ENCODE measurements at places on chromosomes 3 and 15.

DNA sequence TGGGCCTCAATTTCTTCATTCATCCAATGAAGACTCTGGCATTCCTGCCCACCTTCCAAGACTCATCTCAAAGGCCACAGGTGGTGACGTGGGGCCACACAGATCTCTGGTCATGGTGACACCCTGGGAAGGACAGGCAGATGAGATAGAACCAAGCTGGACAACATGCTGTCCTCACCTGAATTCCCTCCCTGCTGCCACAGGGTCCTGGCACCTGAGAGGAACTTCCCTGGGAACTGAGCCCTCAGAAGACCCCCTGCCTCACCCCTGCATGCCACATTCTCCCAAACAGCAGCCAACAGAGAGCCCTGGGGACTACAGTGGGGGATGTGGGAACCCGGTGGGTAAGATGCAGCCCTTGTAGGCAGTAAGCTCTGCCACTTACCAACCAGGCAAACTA is 10.7 kb downstream of the KLF15 start:
- no peak for DNase-seq

DNA sequence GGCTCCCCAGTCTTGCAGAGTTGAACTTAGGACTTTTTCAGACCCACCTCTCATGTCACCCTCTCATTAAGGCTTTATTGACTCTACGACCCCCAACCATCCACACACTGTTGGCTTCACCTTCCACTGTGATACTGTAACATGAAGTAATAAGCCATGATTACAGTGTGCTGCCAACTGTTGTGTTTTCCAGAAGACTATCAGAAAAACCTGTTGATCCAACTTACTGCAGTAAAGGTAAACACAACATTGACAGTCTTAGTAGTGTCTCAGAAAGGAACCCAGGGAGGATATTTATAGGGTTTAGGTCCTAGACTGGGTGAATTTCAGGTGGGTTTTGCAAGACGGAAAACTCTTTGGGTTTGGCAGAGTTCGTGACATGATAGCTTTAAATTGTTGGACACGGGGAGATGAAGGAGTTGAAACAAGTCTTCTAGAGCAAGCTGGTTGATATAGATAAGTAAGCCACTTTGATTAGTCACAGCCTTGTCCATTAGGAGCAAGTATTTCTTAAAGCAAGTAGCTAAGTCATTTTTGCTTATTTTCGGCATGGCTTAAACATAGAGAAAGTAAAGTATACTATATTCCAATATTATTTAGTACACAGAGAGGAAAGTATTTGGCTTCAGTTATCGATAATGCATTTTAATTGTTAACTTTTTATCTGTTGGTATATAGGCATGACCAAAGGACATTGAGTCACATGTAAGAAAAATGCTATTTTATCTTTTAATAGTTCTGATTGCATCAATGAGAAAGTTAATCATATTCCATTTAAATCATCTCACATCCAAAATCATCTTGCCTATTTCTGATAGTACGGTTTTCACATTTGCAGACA is 2.4 kb upstream of the COL6A5 start:
- DNase-seq = no peak

DNA sequence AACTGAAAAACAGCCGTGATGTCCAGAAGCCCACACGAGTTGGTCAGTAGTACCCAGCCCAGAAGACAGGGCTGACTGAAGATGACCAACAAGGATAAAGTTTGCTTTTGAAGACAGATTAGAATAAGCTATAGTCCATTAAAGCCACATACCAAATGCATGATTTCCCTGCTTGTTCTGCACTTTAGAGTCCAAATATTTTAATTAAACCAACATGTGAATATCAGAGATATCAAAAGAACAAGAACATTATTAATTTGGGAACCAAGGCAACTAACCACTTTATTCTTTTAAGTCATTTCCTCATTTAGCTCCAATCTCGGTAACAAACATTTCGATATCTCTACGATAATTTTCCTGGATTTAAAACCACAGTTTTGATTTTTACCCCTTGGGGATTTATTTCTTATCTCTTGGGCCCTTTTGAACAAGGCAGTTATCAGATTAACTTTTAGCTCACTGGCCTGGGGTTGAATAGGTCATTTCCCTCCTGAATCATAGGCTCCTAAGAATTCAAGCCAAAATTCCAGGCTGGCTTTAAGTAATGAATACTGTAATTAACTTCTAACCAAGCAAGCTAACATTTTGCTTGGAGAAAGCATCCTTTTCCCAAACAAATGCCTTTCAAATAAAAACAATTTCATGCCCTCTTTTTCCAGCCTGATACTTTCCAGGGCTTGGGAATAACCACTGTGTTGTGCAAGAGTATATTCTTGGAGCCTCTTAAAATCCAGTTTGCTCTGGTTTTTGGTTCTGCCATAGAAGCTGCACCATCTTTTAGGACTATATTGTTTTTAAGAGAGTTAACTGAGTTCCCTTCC is 102.9 kb upstream of the NR2E3 start:
- no peak for DNase-seq

GRCh38 chr15:89333959-89334509 is 590 bp downstream of the POLG start:
- no peak for DNase-seq

DNA sequence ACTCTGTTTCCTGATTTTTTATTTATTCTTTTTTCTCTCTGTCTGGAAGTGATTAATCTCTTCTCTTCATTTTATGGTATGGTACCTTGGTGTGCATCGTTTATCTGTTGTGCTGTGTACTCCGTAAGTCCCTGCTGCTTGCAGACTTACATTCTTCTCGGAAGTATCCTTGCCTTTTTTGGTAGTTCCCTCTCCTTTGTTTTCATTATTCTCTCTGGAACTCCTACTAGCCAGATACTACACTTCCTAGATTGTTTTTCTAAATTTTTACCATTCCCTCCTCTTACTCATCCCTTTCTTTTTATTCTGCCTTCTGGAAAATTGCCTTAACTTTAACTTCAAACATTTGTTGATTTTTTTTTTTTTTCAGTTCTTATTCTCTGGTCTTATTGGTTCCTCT is 27.2 kb downstream of the PIK3CA start:
- no peak for DNase-seq

GRCh38 chr15:33029109-33029652 is 165.3 kb downstream of the FMN1 start:
- DNase-seq = no peak

DNA sequence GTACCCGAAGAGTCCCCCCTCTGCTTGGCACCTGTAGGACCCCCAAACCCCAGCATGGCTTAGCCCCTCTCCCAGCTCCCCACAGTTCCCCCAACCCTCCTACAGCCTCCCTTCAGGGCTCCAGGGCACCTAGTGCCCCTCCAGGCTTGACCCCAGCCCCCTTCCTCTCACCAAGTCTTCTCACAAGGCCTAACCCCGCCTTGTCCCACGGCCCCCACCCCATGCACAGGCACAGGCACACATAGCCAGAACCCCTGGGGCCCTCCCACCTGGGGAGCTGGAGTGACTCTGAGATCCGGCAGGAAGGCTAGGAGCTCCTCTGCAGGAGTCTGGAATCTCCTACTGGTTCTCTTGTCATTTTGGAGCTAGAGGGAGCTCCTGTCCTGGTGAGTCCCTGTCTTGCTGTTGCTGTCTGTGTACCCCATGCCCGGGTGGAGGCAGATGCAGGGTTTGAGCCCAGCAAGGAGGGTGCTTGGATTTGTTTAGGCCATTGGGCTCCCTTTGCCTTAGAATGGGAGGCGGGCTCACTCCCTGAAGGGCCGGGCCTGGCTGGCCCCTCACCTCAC is 39.6 kb downstream of the KLF13 start:
- DNase-seq = no peak

- DNase-seq = no peak
Observed at GRCh38 chr15:71943806-71944205, 133.5 kb downstream of the NR2E3 start.

GRCh38 chr3:13233487-13234485 is 160.6 kb upstream of the IQSEC1 start:
- no peak for DNase-seq

DNA sequence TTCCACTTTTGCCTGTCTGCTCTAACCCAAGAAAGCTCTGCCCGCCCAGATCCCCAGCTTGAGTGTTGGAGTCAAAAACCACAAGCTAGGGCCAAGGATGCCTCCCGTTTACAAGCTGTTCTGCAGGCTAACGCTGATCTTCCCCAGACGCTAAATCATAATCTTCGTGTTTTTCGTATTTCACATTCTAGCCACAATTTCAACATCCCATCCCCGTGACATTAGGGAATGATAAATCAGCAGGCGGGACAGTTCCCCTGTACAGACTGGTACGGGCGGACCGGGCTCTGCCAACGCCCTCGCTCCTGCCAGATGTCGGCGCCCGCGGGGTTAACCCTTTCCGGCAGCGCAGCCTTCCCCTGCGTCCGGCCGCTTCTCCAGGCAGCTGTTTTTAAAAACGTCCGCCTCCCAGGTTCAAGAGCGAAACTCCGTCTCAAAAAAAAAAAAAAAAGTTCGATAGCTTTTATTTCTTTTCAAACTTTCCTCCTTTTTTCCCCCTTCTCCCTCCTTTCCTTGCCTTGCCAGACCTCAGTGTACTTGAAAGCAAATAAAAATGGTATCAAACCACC is 81.0 kb upstream of the BNC1 start:
- DNase-seq = no peak

DNA sequence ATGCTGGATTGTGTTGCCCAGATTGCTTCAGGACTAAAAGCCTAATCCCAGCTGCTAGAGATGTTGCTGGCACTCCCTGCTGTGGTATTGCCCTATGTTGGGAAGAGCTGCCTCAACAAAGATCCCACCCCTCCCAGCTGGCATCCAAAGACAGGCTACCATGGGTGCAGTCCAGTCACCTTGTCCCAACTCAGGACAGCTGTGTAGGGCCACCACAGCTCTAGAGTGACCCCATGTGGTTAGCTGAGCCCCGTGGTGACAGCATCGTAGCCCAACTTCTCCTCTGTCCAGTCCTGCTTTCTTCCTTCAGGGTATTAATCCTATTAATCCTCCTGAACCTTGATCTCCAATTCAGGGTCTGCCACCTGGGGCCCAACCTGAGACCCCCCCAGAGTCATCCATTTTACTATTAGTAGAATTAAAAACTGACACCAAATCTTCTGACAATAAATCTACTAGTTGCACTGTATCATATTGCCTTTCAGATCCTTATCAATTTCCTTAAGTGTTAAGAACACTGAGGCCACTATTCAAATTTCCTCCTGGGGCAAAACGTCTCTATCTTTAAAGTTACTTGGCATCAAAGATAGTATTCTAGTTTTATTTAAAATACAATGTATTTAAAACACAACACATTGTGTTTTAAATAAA is 83.5 kb downstream of the AQP9 start:
- DNase-seq = no peak

GRCh38 chr15:25931851-25932250 is 68.7 kb upstream of the ATP10A start:
- DNase-seq = no peak

- no peak for DNase-seq
Observed at GRCh38 chr15:83346342-83346741, 61.9 kb upstream of the BNC1 start.

GRCh38 chr15:85312486-85312885 is 67.9 kb upstream of the AKAP13 start:
- DNase-seq = no peak

DNA sequence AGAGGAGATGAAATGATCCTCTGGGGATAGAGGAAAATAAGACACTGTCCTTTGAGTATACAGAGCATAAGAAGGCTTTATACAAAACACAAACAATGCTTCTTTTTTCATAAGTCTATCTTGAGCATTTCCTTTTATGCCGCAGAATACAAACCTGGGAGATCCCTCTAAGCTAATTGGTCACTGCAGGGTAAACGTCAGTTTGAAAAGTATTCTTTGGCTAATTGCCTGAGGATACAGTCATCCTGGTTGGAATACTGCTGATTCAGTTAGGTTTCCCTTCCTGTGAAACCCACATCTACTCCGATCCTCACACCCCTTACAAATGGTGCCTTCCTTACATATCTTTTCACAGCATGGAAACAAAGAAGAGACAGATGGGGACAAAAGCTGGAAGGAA is 10.6 kb downstream of the WNT5A start:
- DNase-seq = no peak

DNA sequence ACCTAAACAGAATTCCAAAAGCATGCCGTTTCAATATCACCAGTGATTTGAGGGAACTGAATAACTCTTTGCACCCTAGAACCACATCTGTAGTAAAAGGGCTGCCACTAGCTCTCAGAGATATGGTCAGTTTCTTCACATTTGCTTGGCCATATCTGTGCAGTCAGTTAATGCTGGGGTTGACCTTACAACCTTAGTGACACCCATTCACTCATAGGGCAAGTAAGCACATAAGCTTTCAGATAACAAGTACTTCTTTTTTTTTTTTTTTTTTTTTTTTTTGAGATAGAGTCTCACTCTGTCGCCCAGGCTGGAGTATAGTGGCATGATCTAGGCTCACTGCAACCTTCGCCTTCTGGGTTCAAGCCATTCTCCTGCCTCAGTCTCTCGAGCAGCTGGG is 20.4 kb upstream of the FSIP1 start:
- no peak for DNase-seq

DNA sequence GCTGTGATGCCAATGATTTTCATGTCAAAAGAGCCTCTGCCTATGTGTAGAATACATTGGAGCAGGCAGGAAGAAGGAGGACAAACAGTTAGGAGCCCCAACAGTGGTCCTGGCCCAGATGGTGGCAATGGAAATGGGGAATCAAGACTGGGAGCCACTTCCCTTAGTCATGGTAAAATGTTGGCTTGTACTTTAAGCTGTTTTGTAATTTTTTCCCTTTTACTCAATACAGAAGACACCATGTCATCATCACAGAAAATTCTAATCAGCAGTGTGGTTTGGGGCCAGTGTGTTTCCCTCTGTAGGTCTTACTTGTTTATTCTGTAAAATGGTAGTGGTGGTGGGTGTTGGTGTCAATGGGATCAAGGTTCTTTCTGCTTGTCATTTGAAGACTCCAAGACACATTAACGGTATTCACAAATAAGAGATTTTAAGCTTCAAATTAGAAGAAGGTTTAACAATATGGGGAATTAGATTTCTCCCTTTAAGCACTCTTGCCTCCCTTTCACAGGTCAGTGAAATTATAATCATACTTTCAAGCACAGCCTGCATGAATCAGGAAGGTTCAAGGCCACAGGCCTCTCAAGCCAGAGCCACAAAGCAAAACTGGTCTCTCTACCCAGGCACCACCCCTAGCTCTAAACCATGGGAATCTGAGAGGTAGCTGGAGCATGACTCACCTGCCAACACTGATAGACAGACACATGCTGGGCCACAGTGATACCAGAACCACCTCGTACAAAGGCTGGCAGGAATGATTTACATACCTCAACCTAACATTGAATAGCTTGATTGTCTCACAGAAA is 24.9 kb downstream of the SIAH2 start:
- no peak for DNase-seq

DNA sequence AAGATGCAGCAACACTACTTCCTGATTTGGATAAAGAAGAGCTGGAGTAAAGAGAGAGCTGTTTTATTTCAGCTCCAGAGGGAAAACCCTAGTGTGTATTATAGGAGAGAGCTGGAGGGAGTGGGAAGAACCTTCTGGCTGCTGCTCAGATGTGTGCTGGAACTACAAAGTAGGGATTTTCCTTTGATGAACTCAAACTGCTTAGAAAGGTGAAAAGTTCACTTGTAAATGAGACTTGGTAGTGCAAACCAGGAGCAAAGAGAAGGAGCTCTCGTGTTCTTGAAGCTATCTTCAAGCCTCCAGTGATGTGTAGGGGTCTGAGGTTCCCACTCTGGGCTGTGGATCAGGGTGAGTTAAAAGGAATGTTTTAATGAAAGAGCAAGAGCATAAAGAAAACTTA is 110.4 kb downstream of the EDEM1 start:
- DNase-seq = no peak

- no peak for DNase-seq
Observed at GRCh38 chr15:92663250-92663951, 7.8 kb upstream of the FAM174B start.

GRCh38 chr15:69311319-69311721 is 12.6 kb downstream of the PAQR5 start:
- no peak for DNase-seq

- DNase-seq = no peak
Observed at GRCh38 chr3:123813876-123814275, 70.3 kb downstream of the MYLK start.

Measured in activated naive CD4-positive, alpha-beta T cell (primary cell).